ENCODE measurements at places on chromosomes 4 and X. TPM values are rescaled to one million over a fixed set of nuclear protein-coding genes. Genes with fewer than 3 reads are reported as not detected.

UGT2B11 gene
- total RNA-seq, result 3.4 TPM

DCAF4L1 gene
- 0.06 TPM for total RNA-seq

ZRSR2 gene
- 1.9 TPM for total RNA-seq

PTTG2 gene
- total RNA-seq, result not detected

TSPYL2 gene
- 52.1 TPM for total RNA-seq

SPANXA2 gene
- total RNA-seq, result not detected

TMSB15B gene
- not detected for total RNA-seq

TKTL1 gene
- not detected for total RNA-seq

HSD17B13 gene
- 0.55 TPM for total RNA-seq

TRIM61 gene
- not detected for total RNA-seq

COX7B2 gene
- total RNA-seq, result not detected

CXorf65 gene
- not detected for total RNA-seq

KLF8 gene
- 38.5 TPM for total RNA-seq

CXCL3 gene
- total RNA-seq, result not detected

PPEF2 gene
- not detected for total RNA-seq

FAAH2 gene
- 19.6 TPM for total RNA-seq

REPS2 gene
- 4.0 TPM for total RNA-seq

RELL1 gene
- 78.4 TPM for total RNA-seq

PPP1R2C gene
- not detected for total RNA-seq

UGT2B15 gene
- not detected for total RNA-seq

PLAC8 gene
- total RNA-seq, result not detected

SASH3 gene
- 3.4 TPM for total RNA-seq

KCND1 gene
- total RNA-seq, result 0.26 TPM

PITX2 gene
- total RNA-seq, result 0.47 TPM

HDX gene
- 3.0 TPM for total RNA-seq

BTC gene
- 35.7 TPM for total RNA-seq

PAGE2 gene
- total RNA-seq, result not detected

ZCCHC18 gene
- 0.42 TPM for total RNA-seq

Measured in lower leg skin (tissue), 4 donors.